ENCODE measurements at places on chromosomes 7 and 10.

DNA sequence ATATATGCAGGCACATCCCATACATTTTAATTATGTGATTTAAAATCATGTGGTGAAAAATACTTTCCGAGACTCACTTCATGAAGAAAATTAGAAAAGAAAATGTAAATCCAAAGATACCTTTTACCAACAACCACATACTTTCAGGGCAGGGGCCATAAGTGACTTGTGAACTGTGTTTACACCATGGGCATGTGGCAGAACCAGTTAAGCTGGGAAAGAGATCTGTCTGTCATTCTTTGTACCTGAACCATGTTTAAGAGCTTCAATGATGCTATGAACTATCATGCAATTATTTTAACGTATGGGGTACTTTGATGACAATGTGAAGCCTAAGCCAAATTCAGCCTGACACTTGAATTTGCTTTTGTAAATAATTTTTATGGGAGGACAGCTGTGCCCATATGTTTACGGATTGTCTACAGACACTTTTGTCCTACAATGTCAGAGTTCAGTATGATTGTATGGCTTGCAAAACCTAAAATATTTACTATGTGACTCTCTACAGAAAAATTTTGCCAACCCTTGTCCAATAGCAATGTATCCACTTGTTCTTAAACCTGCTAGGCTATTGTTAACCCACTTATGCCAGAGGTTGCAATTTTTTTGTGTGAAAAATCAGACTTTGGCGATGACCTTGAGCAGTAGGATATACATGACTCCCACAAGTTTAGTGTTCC lies 654.6 kb downstream of the TNS3 start:
- DNase-seq = no peak

DNA sequence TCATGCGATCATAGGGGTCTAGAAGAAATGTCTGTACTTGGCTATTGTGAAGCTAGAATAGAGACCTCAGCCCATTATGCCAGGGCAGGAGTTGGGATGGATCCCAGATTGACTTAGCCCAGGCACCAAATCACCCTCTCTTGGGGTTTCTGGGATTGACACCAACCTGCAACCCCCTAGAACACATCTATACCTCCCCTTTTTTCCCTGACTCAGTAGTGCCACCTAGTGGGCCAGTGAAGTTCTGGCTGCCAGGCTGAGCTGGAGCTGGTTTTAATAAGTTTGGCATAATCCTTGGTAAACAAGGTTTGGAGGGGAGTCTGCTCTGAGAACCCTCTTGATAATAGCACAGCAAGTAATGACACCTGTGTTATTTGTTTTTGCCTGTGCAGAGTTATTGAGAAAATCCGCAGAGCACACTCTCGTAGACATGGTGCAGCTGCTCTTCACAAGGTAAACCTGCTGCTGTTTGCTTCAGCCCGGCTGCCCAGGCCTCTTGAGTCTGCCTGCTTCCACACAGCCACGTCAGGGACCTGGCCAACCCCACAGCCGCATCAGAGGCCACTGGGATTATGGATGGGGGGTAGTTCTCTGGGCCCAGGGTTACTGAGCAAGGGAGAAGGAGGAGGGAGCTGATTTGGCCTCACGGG lies 43.3 kb upstream of the NFKB2 start:
- peak; percentile 80 for DNase-seq

DNA sequence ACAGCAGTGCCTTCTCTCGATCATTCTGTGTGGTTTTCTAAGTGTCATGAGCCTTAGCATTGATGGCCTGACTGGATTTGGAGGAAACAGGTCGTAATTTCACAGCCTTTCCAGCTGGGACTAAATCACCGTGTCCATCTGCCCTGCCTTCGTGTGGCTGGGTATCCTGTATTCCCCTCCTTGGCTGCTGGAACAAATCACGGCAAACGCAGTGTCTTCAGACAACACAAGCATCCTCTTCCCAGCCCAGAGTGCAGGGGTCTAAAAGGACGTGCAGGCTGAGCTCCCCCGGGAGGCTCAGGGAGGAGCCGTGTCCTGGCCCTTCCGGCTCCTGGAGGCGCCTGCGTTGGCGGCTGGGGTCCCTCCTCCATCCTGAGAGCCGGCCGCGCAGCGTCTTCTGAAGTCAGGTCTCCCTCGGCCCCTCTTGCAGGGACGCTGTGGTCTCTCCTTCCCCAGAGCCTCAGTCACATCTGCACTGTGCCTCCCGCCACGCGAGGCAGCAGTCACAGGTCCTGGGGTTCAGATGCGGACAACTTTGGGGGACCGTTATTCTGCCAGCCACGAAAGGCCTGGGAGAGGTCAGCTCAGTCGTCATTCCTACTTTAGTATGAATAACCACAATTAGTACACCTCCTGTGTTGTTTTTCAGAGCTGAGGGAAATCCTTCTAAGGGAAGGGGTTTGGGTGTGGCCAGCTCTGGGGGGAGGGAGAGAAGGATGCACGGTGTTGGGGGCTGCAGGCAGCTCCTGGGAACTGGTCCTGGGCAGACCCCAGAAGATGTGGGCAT lies 41.1 kb downstream of the FAM20C start:
- no peak for DNase-seq

GRCh38 chr7:31729195-31729804 lies 42.3 kb downstream of the PPP1R17 start:
- DNase-seq = no peak

DNA sequence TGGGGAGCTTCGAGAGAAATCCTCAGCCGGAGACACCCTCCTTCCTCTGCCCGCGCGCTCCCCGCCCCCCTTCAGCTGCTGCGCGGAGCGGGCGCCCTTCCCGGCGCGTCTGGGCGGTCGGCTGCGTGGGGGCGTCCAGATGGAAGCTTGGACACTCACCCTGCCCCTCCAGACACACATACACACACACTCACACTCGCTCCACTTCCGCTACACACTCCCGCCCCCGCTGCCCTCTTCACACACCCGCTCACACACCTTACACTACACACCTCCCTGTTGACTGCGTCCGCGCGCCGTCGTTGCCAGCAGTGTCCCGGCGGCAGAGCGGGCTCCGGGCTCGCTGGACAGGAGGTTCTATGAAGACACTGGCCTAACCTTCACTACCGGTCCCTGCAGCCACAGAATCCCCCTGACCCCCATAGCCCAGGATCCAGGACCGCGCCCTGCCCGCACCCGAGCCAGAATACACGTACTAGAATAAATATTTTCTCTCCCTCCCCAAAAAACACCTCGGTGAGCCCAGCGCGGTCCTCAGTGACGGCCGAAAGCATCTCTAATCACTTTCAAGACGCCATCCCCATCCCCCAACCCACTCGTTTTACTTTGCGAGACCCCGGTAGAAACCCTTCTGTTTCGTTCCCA lies 1.1 kb upstream of the EGR2 start:
- DNase-seq = peak; percentile 69

DNA sequence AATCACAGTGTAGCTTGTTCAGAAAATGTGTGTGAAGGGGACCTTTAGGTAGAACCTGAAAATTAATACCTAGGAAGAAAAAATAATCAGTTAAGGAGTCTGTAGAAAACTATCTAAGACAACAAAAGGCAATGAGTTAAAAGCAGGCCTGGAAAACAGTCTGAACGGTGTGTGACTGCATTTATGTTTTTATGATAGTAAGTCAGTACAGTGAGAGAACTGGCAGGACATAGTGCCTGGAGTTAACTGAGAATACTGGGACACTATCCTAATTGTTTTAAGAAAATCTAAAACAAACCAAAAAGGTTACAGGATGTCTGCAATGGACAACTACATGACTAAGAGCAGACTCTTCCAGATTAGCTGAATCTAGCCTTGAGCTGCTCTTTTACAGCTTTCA lies 17.9 kb downstream of the CRPPA start:
- DNase-seq = no peak

- DNase-seq = no peak
Observed at GRCh38 chr10:4918236-4918635, 45.0 kb upstream of the AKR1C1 start.

- DNase-seq = no peak
Observed at GRCh38 chr10:44627591-44628354, 242.9 kb upstream of the CXCL12 start.

DNA sequence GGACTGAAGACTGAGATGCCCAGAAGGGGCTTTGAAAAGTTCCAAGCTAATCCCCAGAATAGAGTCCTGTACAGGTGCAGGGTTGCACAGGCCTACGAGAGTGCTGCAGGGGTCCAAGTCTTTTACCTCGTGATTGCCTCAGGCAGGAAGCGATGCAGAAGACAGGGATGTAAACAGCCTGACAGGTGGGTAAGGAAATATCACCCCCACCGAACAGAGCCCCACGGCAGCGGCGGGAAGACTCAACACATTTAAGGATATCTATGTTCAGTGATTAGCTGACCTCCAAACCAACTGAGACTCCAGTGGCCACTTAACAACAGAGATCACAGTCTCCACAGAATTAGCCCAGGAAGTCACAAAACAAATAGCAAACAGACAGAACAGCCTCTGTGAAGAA lies 73.9 kb upstream of the VIPR2 start:
- no peak for DNase-seq

Measured in activated CD8-positive, alpha-beta memory T cell treated with anti-CD3 and anti-CD28 coated beads, Interleukin-2, amount 10 ng/mL, durations not matched to agents 7 days and 5 days (primary cell).